Psoas muscle (tissue), 8 donors: ENCODE measurements at places on chromosomes 16 and 17.

DNA sequence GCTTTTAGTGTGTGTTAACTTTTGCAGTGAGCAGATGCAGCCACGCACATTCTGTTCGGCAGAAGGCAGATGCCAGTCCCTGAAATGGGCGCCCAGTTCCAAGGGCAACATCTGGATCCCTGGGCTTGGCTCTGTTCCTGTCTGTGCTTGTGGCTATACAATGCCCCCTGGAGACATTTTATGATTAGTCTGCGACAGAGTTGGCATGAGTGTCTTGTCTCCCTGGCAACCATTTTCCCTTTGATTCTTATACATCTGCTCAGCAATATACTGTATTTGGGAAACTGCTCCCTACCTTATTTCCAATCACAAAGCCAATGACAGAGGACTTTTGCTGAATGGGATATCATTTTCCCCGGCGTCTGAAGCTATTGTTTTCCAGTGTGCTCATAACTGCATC lies 1629.5 kb upstream of the GOT2 start:
- no peak overlapping the region for H3K27ac ChIP-seq
- H3K4me3 ChIP-seq: no peak overlapping the region
- H3K4me1 ChIP-seq: no peaks in the 10 kb centered on the region
- no peaks in the 10 kb centered on the region for H3K36me3 ChIP-seq
- no peak for DNase-seq

DNA sequence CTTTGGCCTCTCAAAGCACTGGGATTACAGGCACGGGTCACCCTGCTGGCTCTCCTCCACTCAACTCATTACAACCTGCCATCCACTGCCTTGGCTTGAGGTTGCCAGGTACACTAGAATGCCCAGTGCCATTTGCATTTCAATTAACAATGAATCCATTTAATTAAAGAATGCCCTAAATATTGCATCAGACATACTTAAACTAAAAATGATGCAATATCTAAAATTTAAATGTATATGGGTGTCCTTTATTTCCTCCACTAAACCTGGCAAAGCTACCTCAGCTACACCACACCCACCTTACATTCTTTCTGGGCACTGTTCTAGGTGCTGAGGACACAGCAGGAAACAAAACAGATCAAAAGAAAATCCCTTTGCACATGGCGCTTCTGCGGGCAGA lies 382.2 kb upstream of the ZFHX3 start:
- H3K27me3 ChIP-seq: no peaks in the 10 kb centered on the region
- no peaks in the 10 kb centered on the region for H3K36me3 ChIP-seq
- no peak for DNase-seq
- no peak overlapping the region for H3K4me3 ChIP-seq

DNA sequence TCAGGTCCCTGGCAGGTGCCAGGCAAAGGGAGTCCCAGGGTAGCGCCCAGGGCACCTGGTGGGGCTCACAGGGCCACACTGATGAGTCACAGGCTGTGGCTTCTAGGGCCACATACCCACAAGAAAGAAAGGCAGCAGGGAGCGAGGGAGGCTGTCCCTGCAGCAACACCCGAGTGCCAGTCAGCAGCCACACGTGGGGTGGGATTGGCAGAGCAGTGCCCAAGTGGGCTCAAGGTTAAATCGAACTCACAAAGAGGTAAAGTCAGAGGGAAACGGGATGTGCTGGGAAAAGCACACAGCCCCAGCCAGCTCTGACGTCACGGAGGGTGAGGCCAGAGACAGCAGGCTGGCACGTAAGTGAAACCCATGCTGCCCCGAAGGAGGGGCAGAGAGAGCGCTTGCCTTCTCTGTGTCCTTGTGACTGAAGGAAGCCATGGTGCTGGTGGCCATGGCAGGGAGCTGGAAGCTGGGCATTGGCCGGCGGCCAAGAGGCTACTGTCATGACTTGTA lies 33.8 kb downstream of the FA2H start:
- peaks cover 21% of the 10 kb centered on the region for H3K27me3 ChIP-seq
- no peaks in the 10 kb centered on the region for H3K4me1 ChIP-seq
- peak; percentile 44 for DNase-seq
- H3K27ac ChIP-seq: no peak overlapping the region

GRCh38 chr16:86259499-86259898 lies 250.8 kb upstream of the FOXF1 start:
- no peak overlapping the region for H3K27ac ChIP-seq
- no peak overlapping the region for H3K4me3 ChIP-seq
- H3K4me1 ChIP-seq: no peaks in the 10 kb centered on the region
- H3K36me3 ChIP-seq: no peaks in the 10 kb centered on the region
- no peak for DNase-seq
- H3K27me3 ChIP-seq: peaks cover 5% of the 10 kb centered on the region

- H3K36me3 ChIP-seq: no peaks in the 10 kb centered on the region
- no peak overlapping the region for H3K4me3 ChIP-seq
- no peak for DNase-seq
- H3K27me3 ChIP-seq: no peaks in the 10 kb centered on the region
- H3K27ac ChIP-seq: no peak overlapping the region
These were observed 345.7 kb downstream of the HAPSTR1 start for GRCh38 chr16:9437115-9437514.
